ENCODE measurements at places on chromosomes 2 and 18.

- DNase-seq, result no peak
Measured at GRCh38 chr18:37260367-37261093, 305.1 kb downstream of the CELF4 start.

GRCh38 chr2:26088038-26088643 lies 54.3 kb downstream of the RAB10 start:
- no peak for DNase-seq

- no peak for DNase-seq
Measured at GRCh38 chr2:120871881-120872620, 136.4 kb downstream of the GLI2 start.

- DNase-seq, result no peak
Measured at GRCh38 chr2:29213888-29214291, 98.7 kb downstream of the CLIP4 start.

GRCh38 chr2:225131898-225132297 lies 89.6 kb upstream of the DOCK10 start:
- no peak for DNase-seq

GRCh38 chr18:46337271-46337670 lies 233.1 kb downstream of the HAUS1 start:
- DNase-seq, result peak; percentile 60

- DNase-seq, result no peak
Measured at GRCh38 chr2:41084321-41084720, 632.4 kb upstream of the SLC8A1 start.

DNA sequence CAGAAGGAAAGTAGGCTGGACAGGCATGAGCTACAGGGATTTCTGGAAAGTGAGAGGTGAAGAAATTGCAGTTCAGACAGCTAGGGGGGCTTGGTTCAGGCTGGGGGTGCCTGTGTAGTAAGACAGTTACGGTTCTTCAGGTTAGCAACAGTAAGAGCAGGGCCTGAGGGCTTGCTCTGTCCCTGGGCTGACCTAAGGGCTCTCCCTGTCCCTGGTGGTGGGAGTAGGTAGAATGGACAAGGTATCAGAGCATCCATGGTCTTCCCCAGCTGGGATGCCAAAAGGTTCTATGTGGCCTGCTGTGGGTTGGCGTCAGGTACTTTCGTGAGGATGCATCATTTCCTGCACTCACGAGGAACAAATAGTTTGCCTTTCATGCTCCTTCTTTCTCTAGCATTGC lies 34.6 kb upstream of the TACR1 start:
- DNase-seq, result no peak

DNA sequence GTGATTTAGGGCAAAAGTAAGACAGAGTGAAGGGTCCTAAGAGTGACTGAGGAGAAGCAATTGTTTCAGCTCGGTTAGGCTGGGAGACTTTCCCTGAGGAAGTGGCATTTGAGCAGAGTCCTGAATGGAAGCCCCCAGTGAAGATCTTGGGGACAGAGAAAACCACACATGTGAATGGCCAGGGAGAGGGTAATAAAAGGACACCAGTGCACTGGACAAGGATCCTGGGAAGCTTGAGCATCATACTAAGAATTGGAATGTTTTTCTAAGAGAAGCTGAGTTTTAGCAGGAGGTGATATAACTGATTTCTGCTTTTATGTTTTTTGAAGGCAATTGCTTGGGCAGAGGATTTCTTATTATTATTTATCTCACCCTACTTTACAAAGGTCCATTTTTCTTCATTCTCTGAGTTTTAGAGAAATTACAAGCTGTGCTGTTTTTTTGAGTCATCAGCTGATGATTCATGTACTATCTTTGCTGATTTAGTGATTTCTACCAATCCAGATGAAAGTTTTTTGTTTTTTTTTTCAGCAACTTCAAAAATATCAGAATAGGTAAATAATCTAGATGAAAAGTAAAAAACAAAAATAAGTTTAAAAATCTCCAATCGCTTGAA lies 43.5 kb downstream of the MFSD6 start:
- DNase-seq, result no peak

GRCh38 chr2:215756346-215756730 lies 257.0 kb downstream of the MREG start:
- DNase-seq, result no peak

- no peak for DNase-seq
Measured at GRCh38 chr18:8380926-8381325, 228.3 kb upstream of the RAB12 start.

DNA sequence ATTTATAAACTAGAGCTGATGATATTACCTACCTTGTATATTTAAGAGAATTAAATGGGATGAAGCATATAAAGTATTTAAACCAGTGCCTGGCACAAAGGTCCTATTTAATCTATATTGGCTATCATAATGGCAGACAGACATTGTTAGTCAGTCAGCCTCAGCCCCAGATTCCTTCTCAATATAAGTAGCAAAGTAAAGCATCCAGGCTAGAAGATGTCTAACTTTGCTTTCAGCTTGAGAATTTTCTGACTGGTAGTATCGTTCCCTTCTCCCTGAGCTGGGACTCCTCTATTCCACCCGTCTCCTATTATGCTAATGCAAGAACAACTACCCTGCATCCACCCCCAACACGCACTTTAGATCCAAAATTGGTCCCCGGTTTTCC lies 215.7 kb upstream of the SIX2 start:
- no peak for DNase-seq

GRCh38 chr2:68774569-68775271 lies 40.1 kb downstream of the ARHGAP25 start:
- no peak for DNase-seq
